ENCODE measurements at places on chromosomes 2 and 18. TPM values are rescaled to one million over a fixed set of nuclear protein-coding genes. Genes with fewer than 3 reads are reported as not detected.

The HMSD gene
- total RNA-seq, result 0.57 TPM

The CLEC4F gene
- total RNA-seq, result 0.59 TPM

The DAW1 gene
- total RNA-seq, result not detected

- DNase-seq, result no peak
Measured at GRCh38 chr2:46144133-46144800, 152.9 kb upstream of the EPAS1 start.

DNA sequence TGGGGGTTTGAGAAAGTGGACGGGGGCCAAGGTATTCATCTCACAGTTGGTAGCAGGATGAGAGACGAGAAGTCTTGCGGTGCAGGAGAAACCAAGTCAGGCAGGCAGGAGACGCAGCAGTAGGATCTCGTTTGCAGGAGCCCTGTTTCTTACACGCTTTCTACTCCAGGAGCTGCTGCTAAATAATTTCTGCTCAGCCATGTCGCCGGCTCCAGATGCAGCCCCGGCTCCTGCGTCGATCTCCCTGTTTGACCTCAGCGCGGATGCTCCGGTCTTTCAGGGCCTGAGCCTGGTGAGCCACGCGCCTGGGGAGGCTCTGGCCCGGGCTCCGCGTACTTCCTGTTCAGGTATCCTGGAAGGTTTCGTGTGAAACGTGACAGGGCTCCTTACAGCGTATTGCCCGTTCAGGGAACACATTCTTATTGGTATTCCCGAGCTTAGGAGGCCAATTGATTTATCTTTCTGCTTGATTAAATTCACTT lies 494 bp downstream of the ANKZF1 start:
- no peak for DNase-seq

GRCh38 chr2:111227716-111228141 lies 107.0 kb downstream of the BCL2L11 start:
- DNase-seq, result no peak

DNA sequence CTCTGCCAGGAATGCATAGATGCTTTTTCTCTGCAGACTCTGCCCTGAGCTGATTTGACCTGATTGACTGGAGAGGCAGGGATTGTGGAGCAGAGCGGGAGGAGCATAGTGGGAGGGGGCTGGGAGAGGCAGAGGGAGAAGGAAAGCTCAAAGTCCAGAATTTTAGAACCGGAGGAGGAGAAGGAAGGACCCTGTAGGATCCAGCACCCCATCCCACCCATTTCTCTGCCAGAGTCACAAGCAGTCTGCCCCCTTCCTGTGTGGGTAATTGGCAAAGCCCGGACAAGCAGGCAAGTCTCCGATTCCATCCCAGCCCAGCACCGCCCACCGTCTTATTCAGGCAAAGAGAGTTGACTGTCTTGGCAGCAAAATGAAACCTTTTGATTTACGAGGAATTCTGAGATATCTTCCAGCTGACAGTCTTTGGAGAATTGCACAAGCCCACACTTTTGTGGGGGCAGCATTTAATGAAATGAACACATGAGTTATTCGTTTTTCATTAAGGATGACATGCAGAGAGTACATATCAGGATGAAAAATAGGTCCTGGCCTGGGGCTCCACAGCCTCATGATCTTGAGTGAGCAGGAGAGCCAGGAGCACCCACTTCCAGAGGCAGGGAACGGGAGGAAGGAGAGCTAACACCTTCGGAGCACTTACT lies 103.1 kb downstream of the MCFD2 start:
- DNase-seq, result peak; percentile 78

DNA sequence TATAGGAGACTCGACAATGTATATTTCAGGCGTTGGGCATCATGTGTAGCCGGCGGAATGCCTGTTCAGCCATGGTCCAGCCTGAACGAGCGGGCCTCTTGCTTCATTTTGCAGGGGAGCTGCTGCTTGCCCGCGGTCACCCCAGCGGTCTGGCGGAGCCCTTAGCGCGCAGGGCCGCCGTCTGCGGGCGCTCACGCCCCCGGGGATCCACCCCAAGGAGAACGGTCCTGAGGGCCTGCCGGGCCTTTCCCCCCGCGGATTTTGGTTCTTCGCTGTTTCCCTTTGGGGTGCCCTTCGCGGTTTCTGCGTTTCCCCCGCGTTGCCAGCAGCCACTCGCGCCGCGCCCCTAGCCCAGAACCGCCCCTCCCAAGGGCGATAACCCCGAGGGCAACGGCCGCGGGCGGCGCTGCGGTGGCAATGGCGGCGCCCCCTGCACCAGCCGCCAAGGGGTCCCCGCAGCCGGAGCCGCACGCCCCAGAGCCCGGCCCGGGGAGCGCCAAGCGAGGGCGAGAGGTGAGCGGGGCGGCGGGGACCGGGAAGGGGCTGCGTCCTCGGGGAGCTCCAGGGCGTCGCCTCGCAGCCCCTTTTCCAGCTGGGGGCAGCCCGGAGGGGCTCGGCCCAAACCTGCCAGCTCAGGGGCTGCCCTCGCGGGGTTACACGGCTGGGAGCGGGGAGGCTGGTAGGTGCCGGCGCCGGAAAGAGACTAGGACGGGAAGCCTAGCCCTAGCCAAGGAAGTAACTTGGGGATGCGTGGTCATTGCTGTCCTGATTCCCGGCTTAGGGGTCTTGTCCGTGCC lies at the start of gene MFSD2B:
Gene MFSD2B (plus strand): TSS at position 406 of the 797 bp plus-strand sequence. CDS start 12 bp downstream, at position 418.
- DNase-seq, result no peak

DNA sequence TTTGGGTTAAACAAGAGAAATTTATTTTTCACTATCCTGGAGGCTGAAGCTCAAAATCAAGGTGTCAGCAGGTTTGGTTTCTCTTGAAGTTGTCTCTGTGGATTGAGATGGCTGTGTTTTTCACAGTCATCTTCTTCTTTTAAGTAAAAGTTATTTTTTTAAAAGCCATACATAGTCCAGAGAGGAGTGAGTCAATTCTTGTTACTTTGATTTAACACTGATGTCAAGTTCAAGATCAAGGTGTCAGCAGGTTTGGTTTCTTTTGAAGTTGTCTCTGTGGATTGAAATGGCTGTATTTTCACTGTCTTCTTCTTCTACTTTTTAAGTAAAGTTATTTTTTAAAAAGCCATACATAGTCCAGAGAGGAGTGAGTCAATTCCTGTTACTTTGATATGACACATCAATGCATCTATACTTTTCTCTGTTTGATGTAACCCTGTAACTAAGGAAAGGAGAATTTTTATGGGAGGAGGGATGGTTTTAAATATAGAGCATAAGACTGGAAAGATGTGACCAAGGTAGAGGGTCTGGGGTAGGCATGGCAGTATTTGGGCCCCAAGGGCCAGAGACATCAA lies 22.5 kb upstream of the RASGRP3 start:
- no peak for DNase-seq

GRCh38 chr2:204019572-204020501 lies 83.3 kb downstream of the ICOS start:
- DNase-seq, result no peak

Data from heart right ventricle (tissue), 16 donors.